ENCODE measurements at places on chromosomes 16 and 17.

GRCh38 chr17:53630115-53630514 lies 192.6 kb upstream of the KIF2B start:
- no peak for DNase-seq

DNA sequence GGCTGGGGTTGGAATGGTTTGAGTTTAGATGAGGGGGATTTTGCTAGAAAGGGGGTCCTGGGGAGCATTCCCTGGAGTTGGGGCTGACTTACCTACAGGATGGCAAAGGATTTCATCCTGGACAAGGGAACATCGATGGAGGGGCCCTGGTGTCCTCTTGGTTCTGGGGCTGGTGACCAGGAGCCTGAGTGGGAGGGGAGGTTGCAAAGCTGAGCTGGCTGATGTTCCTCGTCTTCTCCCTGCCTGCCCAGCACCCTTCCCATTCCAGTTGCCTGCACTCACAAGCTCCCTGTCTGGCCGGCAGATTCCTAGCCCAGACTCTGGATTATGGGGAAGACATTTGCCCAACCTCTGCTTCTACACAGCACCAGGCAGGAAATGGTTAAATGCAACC lies 37.2 kb downstream of the ITGAE start:
- no peak for DNase-seq

DNA sequence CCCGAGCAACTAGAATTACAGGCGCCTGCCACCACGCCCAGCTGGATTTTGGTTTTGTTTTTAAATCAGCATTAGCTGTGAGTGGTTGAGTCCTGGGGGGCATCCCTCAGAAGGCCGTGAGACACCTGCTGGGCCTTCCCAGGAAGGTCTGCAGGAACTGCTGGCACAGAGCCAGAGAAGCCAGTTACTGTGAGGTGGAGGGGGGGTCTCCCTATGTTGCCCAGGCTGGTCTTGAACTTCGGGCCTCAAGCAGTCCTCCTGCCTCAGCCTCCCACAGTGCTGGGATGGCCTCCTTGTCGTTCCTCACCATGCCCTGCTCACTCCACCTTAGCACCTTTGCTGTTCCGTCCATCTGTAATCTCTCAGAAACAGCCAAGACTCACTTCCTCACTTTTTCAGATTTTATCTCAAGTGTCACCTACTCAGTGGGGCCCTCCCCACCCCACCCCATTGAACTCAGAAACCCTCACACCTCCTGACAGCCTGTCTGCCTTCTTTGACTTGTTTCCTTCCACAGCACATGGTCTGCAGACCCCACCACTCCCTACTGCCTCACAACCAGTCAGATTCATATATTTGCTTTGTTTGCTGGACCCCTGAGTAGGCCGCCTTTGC lies 62.3 kb downstream of the WSB1 start:
- DNase-seq = no peak

- no peak for DNase-seq
These were observed at the start of gene KRTAP1-5 for GRCh38 chr17:41026715-41027471. KRTAP1-5 (minus strand) TSS chr17:41027208; CDS start chr17:41027155, 53 bp downstream.

GRCh38 chr16:28175715-28176114 lies 36.0 kb downstream of the XPO6 start:
- no peak for DNase-seq
